NCI-H1930 (cell line): ENCODE measurements at places on chromosomes 7 and 10.

GRCh38 chr7:70726294-70726693 lies 405.6 kb upstream of the GALNT17 start:
- DNase-seq, result no peak

GRCh38 chr10:1274111-1274661 lies 218.0 kb downstream of the WDR37 start:
- no peak for DNase-seq

DNA sequence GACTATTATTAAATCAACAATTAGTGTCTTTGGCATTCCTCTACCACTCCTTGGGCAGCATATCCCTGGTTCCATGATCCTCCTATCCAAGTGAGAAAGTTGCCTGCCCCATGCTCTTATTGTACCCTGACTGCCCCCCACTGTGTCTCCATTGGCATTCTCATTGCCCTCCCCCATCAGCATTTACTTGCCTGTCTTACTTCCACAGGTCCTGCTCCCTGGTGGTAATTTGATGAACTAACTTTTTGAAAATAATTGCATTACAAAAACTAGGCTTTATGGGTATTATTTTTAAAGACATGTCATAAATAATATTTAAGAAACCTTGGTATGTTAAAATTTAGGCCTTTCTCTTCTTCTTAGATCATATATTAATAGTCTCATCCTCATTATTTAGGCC lies 346.4 kb downstream of the PCLO start:
- DNase-seq, result no peak

DNA sequence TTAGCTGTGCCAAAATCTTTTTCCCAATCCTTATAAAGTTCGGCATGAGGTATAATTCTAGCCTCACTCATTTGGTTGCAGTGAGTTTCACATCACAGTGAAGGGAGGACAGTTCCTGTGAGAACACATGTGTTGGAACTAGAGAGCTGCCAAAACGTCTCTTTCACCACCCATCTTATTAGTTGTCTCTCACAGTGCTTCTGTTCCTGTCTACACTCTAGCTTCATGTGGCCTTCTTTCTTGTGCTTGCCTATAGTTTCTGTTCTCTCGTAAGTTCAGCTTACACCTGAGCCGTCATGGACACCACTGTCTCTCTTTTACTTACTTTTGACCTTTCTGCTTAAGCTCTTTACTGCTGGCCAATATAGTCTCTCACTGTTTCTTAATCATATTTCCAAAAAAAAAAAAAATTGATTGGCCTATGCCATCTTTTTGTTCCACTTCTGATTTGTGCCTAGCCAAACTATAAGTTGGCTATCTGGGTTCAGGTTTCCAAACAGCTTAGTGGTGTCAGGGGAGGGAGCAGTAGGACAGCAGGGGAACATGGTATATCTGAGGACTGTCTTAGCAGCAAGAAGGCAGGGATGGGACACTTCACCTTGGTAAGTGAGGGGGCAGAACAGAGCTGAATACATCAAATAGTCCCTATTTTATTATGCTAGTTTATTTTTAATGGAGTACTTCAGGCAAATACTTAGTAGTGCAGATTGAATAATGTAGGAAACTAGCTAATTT lies 38.0 kb downstream of the ZNRF2 start:
- DNase-seq, result no peak

DNA sequence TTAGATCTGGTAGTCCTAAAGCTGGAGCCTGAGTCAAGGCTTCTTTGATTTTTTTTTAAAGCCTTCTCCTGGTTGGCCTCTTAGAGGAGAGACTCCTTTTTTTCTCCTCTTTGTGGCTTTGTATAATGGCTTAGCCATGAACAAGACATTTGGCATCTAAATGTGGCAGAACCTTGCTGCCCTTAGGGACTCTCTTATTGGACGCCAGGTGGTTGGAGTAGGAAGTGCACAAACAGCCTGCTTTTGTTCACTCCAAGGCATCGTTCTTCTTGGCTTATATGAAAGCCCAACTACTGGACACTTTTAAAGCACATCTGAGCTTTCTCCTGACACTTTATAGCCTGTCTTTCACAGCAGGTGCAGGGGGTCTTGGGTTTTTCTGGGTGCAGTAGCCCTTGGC lies 25.0 kb downstream of the ZPBP start:
- DNase-seq, result no peak

DNA sequence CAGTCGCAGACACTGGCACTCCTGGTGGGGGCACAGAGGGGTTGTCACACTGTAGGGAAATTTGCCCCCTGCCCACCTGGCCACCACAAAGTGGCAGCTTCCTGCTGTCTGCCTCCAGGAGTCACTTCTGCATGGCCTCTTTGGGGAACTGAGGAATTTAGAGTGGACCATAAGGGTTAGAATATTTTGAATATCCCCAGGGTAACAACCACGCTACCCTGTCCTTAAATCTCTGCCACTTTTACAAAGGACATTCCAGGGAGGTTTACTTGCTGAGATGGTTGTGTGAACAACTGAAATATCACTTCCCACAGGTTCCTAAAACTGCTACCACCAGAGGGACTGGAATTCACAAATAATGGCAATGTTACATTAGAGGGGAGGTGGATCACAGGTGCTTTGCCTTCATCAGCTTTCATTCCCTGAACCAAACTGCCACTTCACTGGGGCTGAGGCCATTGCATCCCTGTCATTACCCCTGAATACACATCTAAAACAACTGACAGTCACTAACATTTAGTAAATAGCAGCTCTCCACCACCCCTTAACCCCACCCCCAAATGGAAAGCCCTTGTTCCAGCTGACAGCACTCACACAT lies 88.1 kb upstream of the IFRD1 start:
- DNase-seq, result no peak

GRCh38 chr7:133645884-133646391 lies 393.1 kb downstream of the EXOC4 start:
- DNase-seq, result no peak

GRCh38 chr10:114489521-114490310 lies 85.4 kb upstream of the AFAP1L2 start:
- no peak for DNase-seq

DNA sequence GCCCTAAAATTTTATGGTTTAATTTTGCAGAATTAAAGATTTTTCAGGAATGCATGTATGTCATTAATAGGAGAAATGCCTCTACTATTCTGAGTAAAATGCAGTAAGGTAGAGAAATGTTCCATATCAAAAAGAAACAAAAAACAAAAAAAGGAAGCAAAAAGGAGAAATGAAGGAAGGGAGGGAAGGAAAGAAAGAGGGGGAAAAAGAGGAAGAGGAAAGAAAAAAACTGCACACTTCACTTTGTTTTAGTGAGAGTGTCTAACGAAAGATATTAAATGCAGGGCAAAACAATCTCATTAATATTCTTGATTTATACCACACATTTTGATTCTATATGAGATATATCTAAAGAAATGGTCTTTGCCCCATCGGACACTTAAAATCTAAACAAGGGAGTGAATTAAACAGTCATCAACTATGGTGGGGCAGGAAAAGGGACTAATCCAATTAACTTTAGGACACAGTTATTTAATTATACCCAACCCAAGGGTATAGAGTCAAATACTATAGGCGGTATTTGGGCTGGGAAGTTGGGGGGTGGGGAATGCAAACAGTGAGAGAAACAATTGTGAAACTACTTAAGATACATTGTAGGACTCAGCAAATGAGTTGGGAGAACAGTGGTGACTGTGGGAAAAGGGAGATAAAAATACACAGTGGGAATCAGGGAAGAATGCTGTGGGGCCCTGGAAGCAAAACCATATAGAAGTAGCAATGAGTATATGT lies 27.0 kb downstream of the IMMP2L start:
- no peak for DNase-seq

GRCh38 chr10:44881649-44882048 lies 29.5 kb upstream of the TMEM72 start:
- no peak for DNase-seq

- no peak for DNase-seq
Measured at GRCh38 chr7:151837285-151838042, 39.5 kb downstream of the PRKAG2 start.
